ENCODE measurements at places on chromosomes 12 and 14.
A peak's percentile ranks its signal among the peaks of the same experiment; 100 is the strongest.

GRCh38 chr14:105333613-105334364 is 19.2 kb downstream of the PACS2 start:
- DNase-seq = no peak

DNA sequence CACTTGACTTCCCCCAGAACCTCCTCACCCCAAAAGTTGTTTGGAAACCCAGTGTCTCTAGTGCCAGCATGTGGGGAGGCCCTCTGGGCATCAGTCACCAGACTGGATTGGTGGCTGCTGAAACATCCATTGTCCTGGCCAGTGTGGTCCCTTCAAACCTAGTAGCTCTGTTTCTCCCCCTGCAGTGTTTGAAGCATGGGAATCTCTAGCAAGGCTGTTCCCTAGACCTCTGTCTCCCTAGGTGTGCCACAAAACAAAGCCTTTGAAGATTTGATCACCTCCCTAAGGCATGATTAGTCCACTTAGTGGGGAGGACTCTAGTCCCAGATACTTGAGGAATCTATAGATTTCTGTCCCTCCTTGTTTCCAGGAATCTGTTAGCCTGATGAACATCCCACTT is 60.3 kb downstream of the ARF6 start:
- DNase-seq = no peak

DNA sequence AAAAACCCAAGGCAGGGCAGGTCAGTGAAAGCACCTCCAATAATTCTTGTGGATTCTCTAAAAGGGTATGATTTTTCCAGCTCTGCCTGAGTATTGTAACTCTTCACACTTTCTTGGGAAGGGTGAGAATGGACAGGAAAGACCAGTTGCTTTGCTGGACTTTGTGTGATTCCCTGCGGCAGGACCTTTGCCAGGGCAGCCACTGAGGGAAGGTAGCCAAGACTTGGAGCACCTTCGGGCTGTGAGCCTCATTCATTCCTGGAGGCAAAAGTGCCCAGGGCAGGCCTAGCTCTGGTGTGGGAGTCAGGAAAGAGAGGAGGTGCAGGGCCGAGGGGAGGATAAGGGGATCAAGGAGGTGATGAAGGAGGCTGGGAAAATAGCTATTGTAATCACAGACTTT is 80.2 kb downstream of the VCPKMT start:
- DNase-seq = no peak

DNA sequence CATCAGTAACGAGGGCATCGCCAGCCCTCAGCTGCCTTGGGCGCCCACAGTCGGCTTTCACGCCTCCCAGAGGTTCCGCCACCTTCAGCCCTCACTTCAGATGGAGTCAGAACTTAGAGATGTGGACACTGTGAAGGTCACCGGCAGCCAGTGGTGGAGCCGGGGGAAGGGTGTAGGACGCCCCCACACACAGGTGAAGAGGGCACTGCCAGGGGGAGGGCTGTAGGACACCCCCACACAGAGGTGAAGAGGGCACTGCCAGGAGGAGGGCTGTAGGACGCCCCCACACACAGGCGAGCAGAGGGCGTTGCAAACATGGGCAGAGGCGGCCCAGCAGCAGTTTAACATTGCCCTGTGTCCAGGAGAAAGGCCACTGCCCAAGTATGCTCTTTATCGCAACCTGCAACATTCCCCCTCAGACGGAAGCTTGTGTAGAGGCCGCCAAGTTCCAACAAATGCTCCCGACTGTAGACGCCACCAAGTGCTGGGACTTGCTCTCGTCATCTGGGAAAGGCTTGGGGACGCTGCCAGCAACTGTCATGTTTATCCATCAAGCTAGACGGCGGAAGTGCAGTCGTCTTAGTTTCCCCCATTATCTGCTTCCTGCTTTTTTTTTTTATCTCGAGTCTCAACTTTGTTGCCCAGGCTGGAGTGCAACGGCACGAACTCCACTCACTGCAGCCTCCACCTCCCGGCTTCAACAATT is 4.9 kb upstream of the ANKLE2 start:
- DNase-seq = peak; percentile 56

DNA sequence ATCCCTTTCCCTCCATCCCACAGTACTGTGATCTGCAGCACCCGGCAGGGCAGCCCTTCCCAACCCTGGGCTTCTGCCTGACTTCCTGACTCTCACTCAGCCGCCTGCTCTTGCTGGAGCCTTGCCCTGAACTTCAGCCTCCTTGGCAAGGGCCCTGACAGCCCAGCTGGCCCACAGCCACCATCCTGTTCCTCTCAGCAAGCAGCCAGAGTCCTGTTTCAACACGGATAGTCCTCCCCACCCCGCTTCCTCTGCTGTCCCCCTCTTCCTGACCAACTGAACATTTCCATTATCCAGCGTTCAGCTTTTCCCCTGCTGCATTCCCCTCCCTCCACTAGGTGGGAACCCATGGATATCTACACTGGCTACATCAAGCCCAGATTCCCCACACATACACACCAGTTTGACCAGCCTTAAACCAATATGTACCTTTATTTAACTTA is 74.0 kb upstream of the MDM1 start:
- DNase-seq = peak; percentile 11

DNA sequence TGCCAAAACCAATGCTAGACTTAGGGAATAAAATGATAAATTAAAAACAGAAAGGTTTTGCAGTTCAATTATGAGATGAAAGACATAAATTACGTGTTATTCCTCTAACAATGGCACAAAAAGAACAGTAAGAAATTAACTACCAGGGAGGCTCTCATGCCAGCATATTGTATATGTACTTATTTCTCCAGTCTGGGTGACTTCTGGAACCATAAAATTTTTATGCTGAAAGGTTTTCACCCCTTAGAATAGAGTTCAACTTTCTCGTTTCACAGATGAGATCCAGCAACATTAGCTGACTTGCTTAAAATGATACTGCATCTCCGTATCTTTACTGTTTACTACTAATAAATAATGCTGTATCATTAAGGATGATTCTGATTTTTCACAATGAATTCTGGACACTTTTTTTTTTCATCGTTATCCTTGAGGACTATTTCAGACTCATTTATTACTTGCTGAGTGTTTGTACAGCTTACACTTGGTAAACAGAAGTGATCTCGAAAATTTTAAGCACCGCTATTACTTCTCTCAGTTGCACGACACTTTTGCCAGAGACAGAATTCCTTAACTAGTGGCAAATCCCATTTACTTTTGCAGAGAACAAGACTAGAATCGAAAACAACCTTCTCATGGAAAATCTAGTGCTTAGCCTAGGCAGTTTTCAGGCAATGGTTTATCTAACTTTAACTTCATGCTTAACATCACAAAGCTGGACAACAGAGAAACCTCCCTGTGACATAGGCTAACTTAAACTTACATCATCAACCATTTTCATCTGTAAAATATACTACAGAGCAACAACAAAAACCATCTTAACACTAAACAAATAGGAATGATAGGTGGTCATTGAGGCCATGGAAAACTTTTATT is 2.7 kb downstream of the RSRC2 start:
- DNase-seq = no peak

DNA sequence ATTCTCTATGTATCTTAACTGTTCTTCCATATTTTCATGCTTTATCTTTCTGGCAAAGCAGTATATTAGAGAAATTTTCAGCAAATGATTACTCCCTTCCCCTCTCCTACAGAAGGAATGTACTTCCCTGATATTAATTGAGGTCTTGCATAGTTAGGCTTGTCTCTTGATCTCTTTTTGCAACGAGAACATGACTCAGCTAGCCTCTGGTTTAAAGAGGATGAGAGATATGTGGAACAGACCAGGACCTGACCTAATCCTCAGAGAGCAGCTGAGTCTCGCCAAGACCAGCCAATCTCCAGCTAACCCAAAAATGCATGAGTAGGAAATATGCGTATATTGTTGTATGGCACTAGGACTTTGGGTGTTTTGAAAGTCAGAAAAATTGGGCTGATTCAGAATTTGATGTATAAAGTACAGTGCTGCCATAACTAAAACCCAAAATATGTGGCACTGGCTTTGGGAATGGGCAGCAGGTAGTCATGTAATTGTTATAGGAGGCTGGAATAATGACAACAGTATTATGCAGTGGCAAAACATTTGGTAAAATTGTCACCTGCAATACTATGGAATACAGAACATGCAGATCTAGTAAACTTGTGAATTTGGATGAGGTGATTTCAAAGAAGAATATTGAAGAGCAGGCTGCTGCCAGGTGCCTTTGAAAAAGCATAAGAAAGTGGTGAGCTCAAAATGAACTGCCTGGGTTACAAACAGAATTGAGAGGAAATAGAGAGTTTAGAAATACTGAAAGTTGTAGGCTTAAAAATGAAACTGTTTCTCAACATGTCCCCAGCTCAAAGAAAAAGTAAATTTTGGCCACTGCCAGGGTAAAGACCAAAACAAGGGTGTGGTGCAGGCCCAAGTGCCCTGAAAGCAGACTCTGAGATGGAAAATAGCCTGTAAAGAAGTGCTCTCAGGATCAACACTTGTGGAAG is 9.3 kb upstream of the USP15 start:
- DNase-seq = no peak

- DNase-seq = no peak
Measured at GRCh38 chr14:55418411-55418810, 6.8 kb upstream of the ATG14 start.

GRCh38 chr12:103780093-103780440 is 61.0 kb downstream of the NT5DC3 start:
- DNase-seq = no peak

GRCh38 chr14:103209506-103209905 is 86.2 kb downstream of the TNFAIP2 start:
- DNase-seq = no peak

- no peak for DNase-seq
Measured at GRCh38 chr12:53200458-53201176, 6.4 kb downstream of the ITGB7 start.

GRCh38 chr12:85155791-85156190 is 119.6 kb downstream of the LRRIQ1 start:
- DNase-seq = no peak
